ENCODE measurements at places on chromosomes 1 and 21. TPM values are rescaled to one million over a fixed set of nuclear protein-coding genes. Genes with fewer than 3 reads are reported as not detected.

GSTM5 gene
- total RNA-seq = 0.52 TPM

GRCh38 chr1:85230305-85230977 is 29.0 kb downstream of the C1orf52 start:
- peaks cover 20% of the 10 kb centered on the region for H3K4me1 ChIP-seq
- no peak overlapping the region for H3K27ac ChIP-seq
- no peaks in the 10 kb centered on the region for H3K27me3 ChIP-seq
- no peak overlapping the region for H3K4me3 ChIP-seq
- no peaks in the 10 kb centered on the region for H3K36me3 ChIP-seq

VANGL2 gene
- total RNA-seq = 19.8 TPM

- peaks cover 24% of the 10 kb centered on the region for H3K4me1 ChIP-seq
- H3K36me3 ChIP-seq = no peaks in the 10 kb centered on the region
- no peaks in the 10 kb centered on the region for H3K27me3 ChIP-seq
- DNase-seq = no peak
- H3K4me3 ChIP-seq = no peak overlapping the region
These were observed 137.3 kb downstream of the SDCCAG8 start for GRCh38 chr1:243393096-243393495.

LCE1B gene
- total RNA-seq = not detected

GJA5 gene
- 0.58 TPM for total RNA-seq

HES5 gene
- 5.1 TPM for total RNA-seq

CA6 gene
- 0.24 TPM for total RNA-seq

OR2AK2 gene
- not detected for total RNA-seq

DNA sequence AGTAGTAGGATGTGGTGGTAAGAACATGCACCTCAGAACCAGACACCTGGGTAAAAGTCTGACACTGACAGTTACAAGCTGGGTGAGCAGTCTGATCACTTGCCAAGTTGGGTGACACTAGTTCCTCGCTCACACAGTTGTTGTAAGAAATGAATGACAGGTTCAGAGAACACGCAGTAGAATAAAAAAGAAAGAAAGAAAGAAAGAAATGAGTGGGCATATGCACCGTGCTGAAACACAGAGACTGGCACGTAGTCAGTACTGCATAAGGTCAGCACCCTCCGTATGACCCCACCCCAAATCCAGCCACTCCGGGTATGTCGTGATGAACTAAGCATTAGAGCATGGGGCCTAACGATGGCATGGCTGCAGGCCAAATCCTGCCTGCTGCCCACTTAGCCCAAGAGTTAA is 90.6 kb downstream of the GLUL start:
- no peak for DNase-seq
- no peaks in the 10 kb centered on the region for H3K27me3 ChIP-seq
- H3K36me3 ChIP-seq = no peaks in the 10 kb centered on the region

DNA sequence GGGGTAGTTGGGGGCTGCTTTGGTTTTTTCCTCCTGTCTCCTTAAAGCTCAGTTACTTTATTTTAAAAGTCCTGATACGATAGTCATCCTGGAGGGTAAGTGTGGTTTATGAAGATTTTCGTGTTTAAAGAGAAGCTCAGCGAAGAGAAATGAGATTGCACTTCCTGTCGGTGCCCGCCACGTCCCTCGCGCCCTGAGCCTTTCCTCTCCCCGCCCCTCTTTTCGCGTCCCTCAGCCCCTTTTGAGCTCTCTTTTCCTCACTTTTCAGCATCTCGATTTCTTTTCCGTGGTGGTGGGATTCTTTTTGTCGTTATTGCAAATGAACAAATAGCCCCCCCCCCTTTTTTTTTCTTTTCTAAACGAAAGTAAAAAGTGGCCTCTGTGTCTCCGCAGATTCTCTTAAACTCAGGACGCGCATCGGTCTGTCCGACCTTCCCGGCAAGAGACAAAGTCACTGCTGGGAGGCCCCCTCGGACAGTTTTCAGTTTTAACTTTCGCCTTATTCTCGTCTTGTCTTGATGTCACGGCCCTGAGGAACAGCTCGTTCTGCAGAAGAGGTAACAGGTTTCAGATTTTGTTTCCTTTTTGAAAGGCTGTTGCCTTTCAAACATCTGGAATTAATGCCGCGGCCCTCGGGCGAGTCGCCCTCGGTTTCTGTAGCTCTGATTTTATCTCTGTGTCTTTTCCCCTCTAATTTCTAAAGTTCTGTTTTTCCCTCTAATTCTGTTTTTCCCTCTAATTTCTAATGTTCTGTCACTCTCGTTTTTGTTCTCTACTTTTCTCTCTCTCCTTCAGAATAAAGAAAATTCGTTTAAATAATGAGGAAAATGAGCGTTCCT is 1.0 kb upstream of the DMRTA2 start:
- H3K27me3 ChIP-seq = peaks cover 94% of the 10 kb centered on the region
- DNase-seq = no peak
- H3K4me1 ChIP-seq = peaks cover 36% of the 10 kb centered on the region
- peak overlapping the region; percentile 90 for H3K4me3 ChIP-seq
- no peaks in the 10 kb centered on the region for H3K36me3 ChIP-seq

DNA sequence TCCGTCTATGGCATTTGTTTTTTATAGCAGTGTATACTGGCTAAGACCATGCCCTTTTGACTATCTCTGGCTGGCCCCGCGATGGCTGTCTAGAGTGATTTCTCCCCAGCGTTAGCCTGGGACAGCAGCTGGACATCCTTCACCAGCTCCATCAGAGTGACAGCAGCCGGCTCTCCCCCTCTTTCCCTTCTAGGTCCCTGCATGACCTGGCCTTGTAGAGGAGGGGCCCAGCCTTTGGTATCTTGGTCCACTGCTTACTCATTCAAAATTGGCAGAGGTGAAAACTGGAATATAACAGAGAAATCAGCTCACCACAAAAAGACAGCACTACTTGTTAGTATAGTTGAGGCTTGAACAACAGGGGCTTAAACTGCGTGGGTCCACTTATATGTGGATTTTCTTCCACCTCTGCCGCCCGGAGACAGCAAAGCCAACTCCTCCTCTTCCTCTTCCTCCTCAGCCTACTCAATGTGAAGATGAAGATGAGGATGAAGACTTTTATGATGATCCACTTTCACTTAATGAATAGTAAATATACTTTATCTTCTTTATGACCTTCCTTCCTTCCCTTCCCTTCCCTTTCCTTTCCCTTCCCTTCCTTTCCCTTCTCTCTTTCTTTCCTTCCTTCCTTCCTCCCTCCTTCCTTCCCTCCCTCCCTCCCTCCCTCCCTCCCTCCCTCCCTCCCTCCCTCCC is 29.4 kb upstream of the B3GALNT2 start:
- no peak for DNase-seq
- H3K4me3 ChIP-seq = no peak overlapping the region
- peaks cover 4% of the 10 kb centered on the region for H3K27me3 ChIP-seq
- H3K4me1 ChIP-seq = no peaks in the 10 kb centered on the region
- no peak overlapping the region for H3K27ac ChIP-seq
- no peaks in the 10 kb centered on the region for H3K36me3 ChIP-seq

GRCh38 chr1:27536767-27537166 is 46.8 kb upstream of the WASF2 start:
- H3K4me1 ChIP-seq = peaks cover 58% of the 10 kb centered on the region
- peaks cover 24% of the 10 kb centered on the region for H3K36me3 ChIP-seq
- peak overlapping the region; percentile 71 for H3K27ac ChIP-seq
- no peaks in the 10 kb centered on the region for H3K27me3 ChIP-seq
- H3K4me3 ChIP-seq = peak overlapping the region; percentile 31
- no peak for DNase-seq

OLFM3 gene
- total RNA-seq = 3.8 TPM

GRCh38 chr1:115062542-115063004 is 26.7 kb downstream of the TSPAN2 start:
- H3K27me3 ChIP-seq = no peaks in the 10 kb centered on the region
- no peak for DNase-seq
- H3K4me3 ChIP-seq = no peak overlapping the region

- H3K36me3 ChIP-seq = no peaks in the 10 kb centered on the region
- no peaks in the 10 kb centered on the region for H3K4me1 ChIP-seq
- H3K27ac ChIP-seq = peak overlapping the region; percentile 35
- H3K27me3 ChIP-seq = no peaks in the 10 kb centered on the region
- DNase-seq = no peak
- no peak overlapping the region for H3K4me3 ChIP-seq
These were observed 28.0 kb upstream of the RNF2 start for GRCh38 chr1:185017338-185017737.

APOBEC4 gene
- not detected for total RNA-seq

- H3K27me3 ChIP-seq = no peaks in the 10 kb centered on the region
- DNase-seq = no peak
- H3K27ac ChIP-seq = peak overlapping the region; percentile 62
- peak overlapping the region; percentile 95 for H3K4me3 ChIP-seq
- peaks cover 44% of the 10 kb centered on the region for H3K4me1 ChIP-seq
- peaks cover 54% of the 10 kb centered on the region for H3K36me3 ChIP-seq
These were observed 5.4 kb downstream of the PBX1 start for GRCh38 chr1:164564378-164564777.

FMN2 gene
- 2.4 TPM for total RNA-seq

DNA sequence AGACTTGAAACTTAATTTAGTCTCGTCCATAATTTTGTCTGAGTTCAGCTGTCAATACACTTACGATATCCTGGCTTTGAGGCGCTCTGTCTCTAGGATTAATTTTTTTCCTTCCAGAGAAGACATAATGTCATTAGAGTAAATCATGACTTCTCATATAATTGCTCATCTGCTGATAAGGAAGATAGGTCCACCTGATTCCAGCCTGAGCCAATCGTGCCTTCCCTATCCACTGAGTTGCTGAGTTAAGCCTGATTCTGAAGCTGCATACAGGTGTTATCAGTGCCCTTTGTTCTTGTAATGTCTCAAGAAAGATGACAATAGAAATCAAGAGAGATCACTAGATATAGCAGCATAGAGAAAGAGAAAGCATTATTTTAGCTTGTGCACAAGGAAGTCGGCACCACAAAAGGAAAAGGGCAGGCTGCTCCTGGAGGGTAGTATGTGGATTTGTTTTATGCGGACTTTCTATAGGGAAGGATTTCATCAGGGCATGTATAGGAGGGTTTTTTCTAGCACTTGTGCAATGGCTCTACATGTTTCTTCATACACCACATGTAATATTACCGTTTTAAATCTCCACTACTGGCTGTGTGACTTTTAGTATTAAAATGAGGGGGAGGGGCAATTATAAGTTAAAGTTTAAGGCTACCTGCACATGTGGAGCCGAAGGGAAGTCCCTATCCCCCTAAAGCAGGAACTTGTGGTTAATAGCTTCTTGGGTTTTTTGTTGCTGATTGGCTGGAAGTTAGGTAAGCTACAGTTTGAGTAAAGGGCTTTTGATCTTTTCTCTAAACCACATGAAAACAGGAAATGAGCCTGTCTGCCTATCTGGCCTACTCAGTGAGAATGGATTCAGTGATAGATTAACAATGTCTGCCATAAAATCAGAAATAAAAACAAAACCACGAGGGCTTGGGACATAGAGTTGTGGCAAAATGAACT is 133.4 kb downstream of the PLPPR5 start:
- no peaks in the 10 kb centered on the region for H3K4me1 ChIP-seq
- no peak overlapping the region for H3K27ac ChIP-seq
- DNase-seq = no peak
- no peak overlapping the region for H3K4me3 ChIP-seq
- no peaks in the 10 kb centered on the region for H3K36me3 ChIP-seq
- H3K27me3 ChIP-seq = peaks cover 2% of the 10 kb centered on the region

- no peak overlapping the region for H3K4me3 ChIP-seq
- DNase-seq = no peak
- no peak overlapping the region for H3K27ac ChIP-seq
- H3K36me3 ChIP-seq = no peaks in the 10 kb centered on the region
- peaks cover 7% of the 10 kb centered on the region for H3K27me3 ChIP-seq
These were observed 783 bp upstream of the FCMR start for GRCh38 chr1:206922524-206922923.

DNA sequence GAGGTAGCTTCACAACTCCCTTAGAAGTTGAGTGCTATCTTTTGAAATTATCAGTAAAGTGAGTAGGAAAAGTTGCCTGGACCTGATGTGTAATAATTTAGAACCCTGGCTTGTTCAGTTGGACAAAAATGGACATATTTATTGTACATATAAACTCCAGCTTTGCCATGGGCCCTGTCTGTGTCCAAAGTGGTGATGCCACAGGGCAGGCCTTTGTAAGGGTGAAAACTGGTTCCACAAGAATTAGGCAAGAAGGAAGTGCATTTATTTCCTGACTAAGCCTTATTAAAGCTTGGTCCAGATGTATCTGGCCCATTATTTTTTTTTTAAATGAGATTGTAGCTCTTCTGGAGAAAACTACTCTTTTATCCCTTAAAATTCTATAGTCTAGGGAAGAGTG is 47.9 kb downstream of the MACO1 start:
- H3K27me3 ChIP-seq = no peaks in the 10 kb centered on the region
- no peak overlapping the region for H3K27ac ChIP-seq
- H3K36me3 ChIP-seq = peaks cover 10% of the 10 kb centered on the region
- peaks cover 15% of the 10 kb centered on the region for H3K4me1 ChIP-seq
- DNase-seq = no peak

LRRC3 gene
- 8.7 TPM for total RNA-seq

PTGER3 gene
- 4.7 TPM for total RNA-seq

KIF14 gene
- 12.8 TPM for total RNA-seq

GART gene
- total RNA-seq = 63.6 TPM

DNA sequence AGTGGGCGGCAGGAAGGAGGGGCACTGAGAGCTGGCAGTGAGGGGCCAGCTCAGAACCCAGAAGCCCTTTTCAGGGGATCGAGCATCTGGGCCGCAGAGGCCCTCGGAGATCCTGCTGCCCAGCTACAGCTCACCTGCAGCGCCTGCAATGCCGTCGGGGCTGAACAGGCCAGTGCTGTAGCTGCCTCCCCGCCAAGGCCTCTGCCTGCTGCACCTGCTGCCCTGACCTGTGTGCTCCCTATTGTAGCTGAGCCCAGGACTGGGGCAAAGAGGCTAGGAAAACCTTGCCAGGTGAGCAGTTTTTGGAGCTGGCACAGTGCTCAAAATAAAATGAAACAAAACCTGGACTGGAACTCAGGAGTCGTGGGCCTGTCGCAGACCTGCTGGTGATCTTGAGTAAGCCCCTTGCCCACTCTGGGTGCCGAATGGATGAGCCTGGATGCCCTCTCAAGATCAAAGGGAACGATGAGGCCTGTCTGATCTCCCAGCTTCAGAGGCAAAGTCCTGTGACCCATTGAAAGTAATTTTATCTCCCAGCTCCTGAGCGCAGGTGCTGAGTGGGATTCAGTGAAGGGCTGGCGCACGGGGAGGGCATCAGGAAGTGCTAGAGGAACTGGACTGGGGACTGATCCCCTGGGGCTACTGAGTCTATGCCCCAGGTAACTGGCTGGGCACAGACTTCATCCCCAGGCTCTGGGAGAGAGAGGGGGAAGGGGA is 154.6 kb downstream of the FOXD2 start:
- DNase-seq = peak; percentile 49
- H3K36me3 ChIP-seq = no peaks in the 10 kb centered on the region
- H3K27me3 ChIP-seq = peaks cover 26% of the 10 kb centered on the region
- H3K4me3 ChIP-seq = peak overlapping the region; percentile 78
- no peak overlapping the region for H3K27ac ChIP-seq
- peaks cover 20% of the 10 kb centered on the region for H3K4me1 ChIP-seq

- no peaks in the 10 kb centered on the region for H3K36me3 ChIP-seq
- no peaks in the 10 kb centered on the region for H3K4me1 ChIP-seq
- DNase-seq = no peak
- no peaks in the 10 kb centered on the region for H3K27me3 ChIP-seq
- no peak overlapping the region for H3K4me3 ChIP-seq
These were observed 85.4 kb upstream of the ACTRT2 start for GRCh38 chr1:2935751-2936390.

KMO gene
- 1.1 TPM for total RNA-seq

GRCh38 chr1:184691719-184692324 is 62.8 kb downstream of the EDEM3 start:
- H3K4me3 ChIP-seq = no peak overlapping the region
- peaks cover 13% of the 10 kb centered on the region for H3K4me1 ChIP-seq
- H3K27ac ChIP-seq = no peak overlapping the region
- H3K27me3 ChIP-seq = no peaks in the 10 kb centered on the region

PTGFRN gene
- total RNA-seq = 57.7 TPM

DCST1 gene
- not detected for total RNA-seq

All from type B pancreatic cell (in vitro differentiated cells).